Fibroblast of villous mesenchyme (primary cell): ENCODE measurements at places on chromosomes 2 and 18. TPM values are rescaled to one million over a fixed set of nuclear protein-coding genes. Genes with fewer than 3 reads are reported as not detected.

DNA sequence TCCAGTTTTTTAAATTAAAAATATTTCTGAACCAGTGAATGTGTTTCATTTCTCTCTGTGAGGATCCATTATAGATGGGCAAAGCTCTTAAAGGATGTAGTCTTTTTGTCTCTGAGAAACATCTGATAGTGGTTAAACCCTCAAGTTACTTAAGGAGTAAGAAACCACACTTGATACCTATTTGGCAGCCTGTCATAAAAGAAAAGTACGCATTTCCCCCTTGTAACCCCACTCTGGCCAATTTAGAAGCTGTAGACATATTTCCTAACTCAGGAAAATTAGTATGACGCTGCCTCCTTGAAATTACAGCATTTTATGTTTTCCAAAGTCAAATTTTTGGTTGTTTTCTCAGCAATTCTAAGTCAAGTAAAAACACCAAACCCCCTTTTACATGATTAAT is 2.0 kb downstream of the STAT4 start:
- no peak for DNase-seq

GRCh38 chr2:175432793-175433192 is 251.3 kb upstream of the ATP5MC3 start:
- no peak for DNase-seq

DNA sequence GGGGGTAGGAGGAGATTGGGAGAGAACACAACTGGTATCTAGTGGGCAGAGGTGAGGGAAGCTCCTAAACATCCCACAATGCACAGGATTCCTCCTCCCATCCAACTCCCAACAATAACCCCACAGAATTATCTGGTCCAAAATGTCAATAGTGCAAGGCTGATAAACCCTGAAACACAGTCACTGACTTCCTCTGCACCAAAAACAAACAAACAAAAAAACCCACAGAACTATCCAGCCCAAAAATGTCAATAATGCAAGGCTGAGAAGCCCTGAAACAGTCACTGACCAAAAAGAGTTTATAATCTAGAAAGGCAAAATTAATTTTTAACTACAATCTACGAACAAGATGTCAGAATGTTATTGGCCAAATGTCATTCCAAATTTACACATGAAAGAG is 9.8 kb downstream of the TMX3 start:
- no peak for DNase-seq

- DNase-seq, result no peak
Observed at GRCh38 chr2:159774370-159774990, 23.5 kb downstream of the CD302 start.

- no peak for DNase-seq
Observed at GRCh38 chr2:157421331-157421944, 22.5 kb downstream of the CYTIP start.

DNA sequence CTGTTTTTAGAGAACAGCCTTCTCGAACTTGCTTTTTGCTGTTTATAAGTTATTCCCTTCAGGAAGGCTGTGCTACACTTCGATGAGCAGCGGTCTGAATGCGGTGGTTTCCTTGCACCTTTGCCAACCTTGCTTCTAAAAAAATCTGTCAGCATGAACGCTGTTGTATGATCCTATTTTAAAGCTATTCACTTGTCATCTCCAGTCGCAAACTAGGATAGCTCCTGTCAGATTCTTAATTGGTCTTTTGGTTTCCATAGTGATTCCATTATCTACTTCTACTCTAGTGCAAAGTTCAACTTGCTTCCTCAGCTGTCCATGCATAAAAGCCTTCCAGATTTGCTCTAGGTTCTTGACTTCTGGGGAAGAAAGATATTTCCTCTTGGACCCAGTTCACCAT is 76.3 kb upstream of the GALNT3 start:
- DNase-seq, result no peak

- peak; percentile 28 for DNase-seq
Observed at GRCh38 chr2:45814488-45814887, 163.0 kb downstream of the PRKCE start.

DNA sequence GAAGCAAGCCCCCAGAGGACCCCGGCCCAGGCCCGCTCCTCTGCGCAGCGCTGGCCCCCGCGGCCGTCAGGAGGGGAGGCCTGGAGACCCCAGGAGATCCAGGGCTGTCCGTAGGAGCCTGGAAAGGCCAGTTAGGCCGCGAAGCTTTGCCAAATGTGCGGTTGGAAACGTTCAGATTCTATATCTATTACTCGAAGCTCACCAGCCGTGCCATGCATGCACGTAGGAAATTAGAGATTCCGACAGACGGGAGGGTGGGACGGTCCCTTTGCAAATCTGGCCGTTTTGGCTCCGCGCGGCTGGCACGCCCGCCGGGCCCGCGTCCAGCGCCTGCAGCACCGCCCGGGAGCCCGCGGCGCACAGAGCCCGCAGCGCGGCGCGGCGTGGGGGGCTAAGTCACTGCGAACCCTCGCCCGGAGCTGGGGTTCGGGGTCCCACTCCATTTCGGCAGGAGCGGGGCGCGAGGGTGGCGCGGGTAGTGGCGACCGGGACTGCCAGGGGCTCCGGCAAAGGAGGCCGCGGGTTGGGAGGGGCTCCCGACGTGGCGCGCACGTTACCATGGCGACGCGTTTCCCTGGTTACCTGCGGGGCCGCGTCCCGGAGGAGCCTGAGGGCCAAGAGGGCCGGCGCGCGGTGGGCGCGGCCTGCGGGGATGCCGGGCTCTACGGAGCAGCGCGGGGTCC is 488.6 kb upstream of the SMIM21 start:
- DNase-seq, result no peak

DNA sequence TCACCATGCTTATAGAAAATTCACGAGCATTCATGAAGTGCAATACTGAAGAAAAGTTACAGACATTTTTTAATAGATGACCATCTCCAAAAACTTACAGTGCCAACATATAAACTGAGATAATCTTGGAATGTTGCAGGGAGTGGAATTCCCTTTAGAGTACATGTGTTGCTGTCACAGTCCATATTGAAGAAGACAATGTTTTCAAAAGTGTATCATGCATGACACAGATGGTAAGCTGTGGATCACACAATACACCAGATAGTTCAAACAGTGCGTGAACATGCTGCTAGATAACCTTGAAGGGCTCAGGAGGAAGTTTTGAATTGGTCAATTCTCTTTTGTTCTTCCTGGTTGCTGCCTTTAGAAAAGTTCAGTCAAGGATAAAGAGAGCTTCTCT is 1644.3 kb upstream of the NXPH2 start:
- DNase-seq, result no peak

DNA sequence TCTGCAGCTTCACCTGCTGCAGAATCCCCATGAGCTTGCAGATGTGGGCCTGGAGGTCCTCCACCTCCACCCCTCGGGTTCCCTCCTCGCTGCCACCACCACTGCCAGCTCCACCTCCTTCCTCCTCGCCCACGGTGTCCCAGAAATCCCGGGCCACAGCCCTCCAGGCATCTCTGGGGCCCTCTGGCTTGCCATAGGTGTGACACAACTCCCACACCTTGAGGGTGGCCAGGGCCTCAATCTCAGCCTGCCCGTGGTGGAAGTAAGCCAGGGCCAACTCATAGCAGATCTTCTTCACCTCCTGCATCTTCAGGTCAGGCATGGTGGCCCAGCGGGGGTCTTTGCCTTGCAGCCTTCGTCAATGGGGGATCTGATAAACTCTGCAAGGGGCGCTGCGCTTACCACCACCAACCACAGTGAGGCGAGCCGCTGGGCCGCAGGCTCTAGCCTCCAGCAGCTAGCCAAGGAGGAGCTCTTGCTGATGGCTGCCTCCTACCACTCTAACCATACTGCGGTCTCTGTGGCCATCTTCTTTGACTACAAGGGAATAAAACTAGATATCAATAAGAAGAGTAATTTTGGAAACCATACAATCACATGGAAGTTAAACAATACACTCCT is 36.1 kb upstream of the ANKRD62 start:
- no peak for DNase-seq

GRCh38 chr2:65153515-65153914 is 23.6 kb upstream of the RAB1A start:
- no peak for DNase-seq

- DNase-seq, result peak; percentile 79
Observed at GRCh38 chr2:71930049-71930681, 217.5 kb downstream of the CYP26B1 start.

DNA sequence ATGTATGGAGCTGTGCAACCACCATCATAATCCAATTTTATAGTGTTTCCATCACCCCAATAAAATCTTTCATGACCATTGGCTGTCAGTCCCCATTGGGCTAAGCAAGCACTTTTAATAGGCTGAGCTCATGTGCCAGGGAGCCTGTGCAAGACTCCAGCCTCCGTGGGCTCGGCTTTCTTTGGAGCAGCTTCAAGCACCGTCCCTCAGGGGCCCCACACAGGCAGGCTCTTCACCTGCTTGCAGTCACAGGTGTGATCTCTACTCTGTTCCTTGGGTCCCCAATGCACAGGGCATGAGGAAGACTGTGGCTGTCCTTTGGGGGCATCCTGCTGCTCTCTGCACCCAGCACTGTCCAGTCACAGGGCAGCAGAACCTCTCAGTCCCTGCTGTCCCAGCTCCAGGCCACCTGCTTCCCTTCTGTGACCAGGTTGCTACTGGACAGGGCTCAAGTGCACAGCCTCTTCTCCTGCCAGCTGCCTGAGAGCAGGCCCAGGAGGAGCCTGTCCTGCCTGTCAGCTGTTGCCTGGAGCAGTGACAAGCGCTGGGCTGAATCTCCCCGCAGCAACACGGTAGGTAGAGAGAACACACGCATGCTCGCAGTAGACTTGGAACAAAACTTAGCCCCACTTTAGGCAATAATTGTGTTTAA is 40.7 kb upstream of the TMEM131 start:
- DNase-seq, result no peak

- DNase-seq, result no peak
Observed at GRCh38 chr2:80370375-80371009, 65.9 kb upstream of the LRRTM1 start.

GRCh38 chr2:98799375-98800329 is 68.7 kb upstream of the MGAT4A start:
- no peak for DNase-seq

- DNase-seq, result no peak
Observed at GRCh38 chr2:1990724-1991123, 246.4 kb upstream of the PXDN start.

DNA sequence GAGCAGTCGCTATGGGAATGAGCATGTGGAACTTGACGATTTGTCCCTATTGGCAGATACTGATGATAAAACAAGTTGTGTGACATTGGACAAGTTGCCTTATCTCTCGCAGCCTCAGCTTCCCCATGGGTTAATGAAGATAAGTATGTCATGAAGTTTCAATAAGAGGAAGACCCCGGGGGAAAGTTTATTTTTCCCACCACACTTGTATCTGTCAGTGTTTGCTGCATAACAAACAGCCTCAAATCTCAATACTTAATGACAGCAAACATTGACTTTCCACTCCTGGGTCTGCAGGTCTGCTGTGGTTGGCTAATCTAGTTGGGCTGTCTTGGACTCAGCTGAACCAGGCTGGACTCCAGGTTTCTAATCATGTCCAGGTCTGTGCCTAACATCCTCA is 45.8 kb downstream of the INPP5D start:
- DNase-seq, result no peak

GRCh38 chr2:238406998-238407285 is 19.8 kb upstream of the ASB1 start:
- DNase-seq, result no peak

- peak; percentile 44 for DNase-seq
Observed at GRCh38 chr2:12718015-12718671, 1.4 kb downstream of the TRIB2 start.

- no peak for DNase-seq
Observed at GRCh38 chr18:36813101-36813775, 15.6 kb downstream of the TPGS2 start.

DNA sequence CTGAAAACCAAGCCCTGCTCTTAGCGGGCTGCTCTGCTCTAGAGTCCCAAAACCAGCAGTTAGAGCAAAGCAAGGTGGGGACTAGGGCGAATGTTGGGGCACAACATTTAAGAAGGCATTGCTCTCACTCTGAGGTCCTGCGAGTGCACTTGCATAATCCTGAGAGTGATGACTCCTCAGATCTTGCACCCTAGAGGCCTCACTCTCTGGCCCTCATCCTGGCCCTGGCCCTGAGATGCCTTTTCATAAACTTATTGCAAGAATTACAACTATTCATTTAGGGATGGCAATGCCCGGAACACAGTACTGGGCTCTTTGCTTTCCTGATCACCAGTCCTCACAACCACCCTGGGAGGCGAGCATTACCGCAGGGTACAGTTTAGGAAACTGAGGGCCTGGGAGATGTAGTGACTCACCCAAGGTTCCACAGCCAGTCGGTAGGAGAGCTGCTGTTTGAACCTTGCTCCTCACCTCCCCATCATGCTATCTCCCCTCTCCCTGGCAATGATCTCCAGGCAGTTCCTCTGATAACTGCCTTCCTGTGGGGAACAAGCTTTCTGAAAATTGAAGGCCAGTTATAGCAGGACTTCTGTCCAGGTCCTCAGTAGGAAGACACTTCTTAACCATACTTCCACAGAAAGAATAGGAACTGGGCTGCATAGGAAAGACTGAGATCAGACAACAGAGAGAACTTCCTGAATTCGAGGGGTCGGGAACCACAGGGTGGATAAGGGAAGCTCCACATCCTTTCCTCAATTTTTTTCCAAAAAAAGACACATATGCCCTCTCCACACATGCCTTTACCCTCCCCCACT is 91.3 kb downstream of the TNS1 start:
- no peak for DNase-seq

- DNase-seq, result peak; percentile 78
Observed at GRCh38 chr2:205060269-205060668, 515.0 kb downstream of the PARD3B start.

DNA sequence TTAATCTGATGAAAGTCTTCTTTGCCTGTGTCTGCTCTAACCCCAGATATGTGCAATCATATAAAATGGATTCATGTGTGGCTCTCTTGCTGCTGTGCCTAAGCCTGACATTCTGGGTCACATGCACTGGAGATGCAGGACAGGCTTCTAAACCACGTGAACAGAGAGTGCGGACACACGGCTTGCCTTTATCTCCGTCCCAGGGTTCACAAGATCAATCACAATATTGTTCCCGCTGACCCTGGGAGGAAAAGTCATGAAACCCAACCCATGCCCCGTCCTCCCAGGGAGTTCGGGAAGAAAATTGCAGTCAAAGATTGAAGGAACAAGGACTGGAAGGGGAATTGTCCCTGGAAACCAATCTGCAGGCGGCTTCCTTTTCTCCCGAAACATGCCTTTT is 74.8 kb downstream of the VAPA start:
- no peak for DNase-seq

- DNase-seq, result no peak
Observed at GRCh38 chr18:50902797-50903196, 23.9 kb downstream of the ME2 start.

- DNase-seq, result no peak
Observed at GRCh38 chr18:62938487-62938886, 223.1 kb downstream of the PHLPP1 start.

MAL gene
- not detected in 2 replicates for total RNA-seq

WDR43 gene
- total RNA-seq, result 61.5 and 131 TPM in 2 replicates

CNGA3 gene
- not detected in 2 replicates for total RNA-seq

MATN3 gene
- total RNA-seq, result 3.0 and 3.9 TPM in 2 replicates

LCT gene
- total RNA-seq, result under 0.01 TPM in 1 of 2 replicates, not detected in the other

CENPO gene
- 19.6 and 26.3 TPM in 2 replicates for total RNA-seq

MAB21L4 gene
- total RNA-seq, result not detected in 2 replicates

SANBR gene
- 13.2 and 16.0 TPM in 2 replicates for total RNA-seq

FER1L5 gene
- 0.64 and 0.86 TPM in 2 replicates for total RNA-seq

CCDC142 gene
- total RNA-seq, result 27.2 and 29.6 TPM in 2 replicates

IL1B gene
- total RNA-seq, result 2.6 TPM in 2 replicates

SCYGR1 gene
- not detected in 2 replicates for total RNA-seq

SPATA3 gene
- not detected in 2 replicates for total RNA-seq

COLEC11 gene
- 0.43 and 1.6 TPM in 2 replicates for total RNA-seq

HAAO gene
- total RNA-seq, result 0.43 and 1.6 TPM in 2 replicates

RBM44 gene
- total RNA-seq, result 0.43 and 0.97 TPM in 2 replicates

SP5 gene
- total RNA-seq, result not detected in 2 replicates

C2orf74 gene
- 4.2 and 13.0 TPM in 2 replicates for total RNA-seq

ALLC gene
- under 0.01 TPM in 1 of 2 replicates, not detected in the other for total RNA-seq

COLEC12 gene
- 3.9 and 7.4 TPM in 2 replicates for total RNA-seq

ITPRIPL1 gene
- 3.2 and 5.2 TPM in 2 replicates for total RNA-seq
